ENCODE measurements at places on chromosomes 3 and 15.

DNA sequence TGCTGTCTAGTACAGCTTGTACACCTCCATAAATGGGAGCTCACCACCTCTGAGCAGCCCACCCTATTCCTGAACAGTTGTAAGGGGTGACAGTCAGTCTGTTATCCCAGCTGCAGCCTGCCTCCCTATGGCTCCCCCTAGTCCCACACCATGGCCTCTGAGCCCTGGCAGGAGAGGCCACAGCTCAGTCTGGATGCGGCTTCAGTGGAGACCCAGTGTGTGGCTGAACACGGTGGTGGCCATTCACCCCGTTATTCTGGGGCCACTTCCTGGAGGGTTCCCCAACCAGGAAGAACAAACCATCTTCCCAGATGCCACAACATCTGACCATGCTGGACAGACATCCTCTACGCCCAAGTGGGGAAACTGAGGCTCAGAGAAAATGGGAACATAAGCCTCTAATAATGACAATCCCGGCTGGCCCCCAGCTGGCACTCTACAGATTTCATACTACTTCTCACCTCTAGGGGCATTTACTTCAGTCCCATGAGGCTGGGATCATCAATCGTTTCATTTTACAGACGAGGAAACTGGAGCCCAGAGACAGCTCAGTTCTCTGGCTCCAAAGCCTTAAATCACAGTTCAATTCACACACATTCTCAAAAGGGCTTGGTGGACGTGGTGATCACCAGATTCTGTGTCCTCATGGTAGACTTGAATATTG, 9.2 kb upstream of the GRIP2 start:
- DNase-seq = no peak

- no peak for DNase-seq
Observed at GRCh38 chr3:150081084-150081483, 110.4 kb upstream of the PFN2 start.

GRCh38 chr3:123081718-123082369, 15.0 kb downstream of the PDIA5 start:
- no peak for DNase-seq

- DNase-seq = peak; percentile 79
Observed at GRCh38 chr15:69973102-69973714, 124.5 kb downstream of the TLE3 start.

GRCh38 chr3:56185827-56186226, 282.4 kb downstream of the ERC2 start:
- no peak for DNase-seq

DNA sequence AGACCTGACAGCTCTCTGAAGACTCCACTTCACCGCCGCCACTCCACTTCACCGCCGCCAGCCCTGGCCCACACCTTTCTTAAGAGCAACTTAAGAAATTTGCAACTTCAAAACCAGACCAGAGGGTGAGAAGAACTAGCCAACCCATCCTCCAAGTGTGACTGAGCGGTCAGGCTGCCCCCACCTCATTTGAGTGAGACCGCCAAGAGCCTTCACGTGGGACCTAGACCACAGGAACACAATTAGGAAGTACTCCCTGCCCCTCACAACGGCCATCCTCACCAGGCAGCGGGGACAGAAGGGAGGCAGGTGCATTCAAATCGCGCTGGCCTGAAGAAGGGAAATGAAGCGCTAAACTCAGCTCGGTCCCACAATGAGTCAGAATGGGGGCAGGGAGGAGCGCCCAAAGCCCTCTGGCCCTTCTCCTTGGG, 156.8 kb upstream of the BCL6 start:
- no peak for DNase-seq

- DNase-seq = peak; percentile 49
Observed at GRCh38 chr3:111539351-111540331, 2.4 kb upstream of the CD96 start.

DNA sequence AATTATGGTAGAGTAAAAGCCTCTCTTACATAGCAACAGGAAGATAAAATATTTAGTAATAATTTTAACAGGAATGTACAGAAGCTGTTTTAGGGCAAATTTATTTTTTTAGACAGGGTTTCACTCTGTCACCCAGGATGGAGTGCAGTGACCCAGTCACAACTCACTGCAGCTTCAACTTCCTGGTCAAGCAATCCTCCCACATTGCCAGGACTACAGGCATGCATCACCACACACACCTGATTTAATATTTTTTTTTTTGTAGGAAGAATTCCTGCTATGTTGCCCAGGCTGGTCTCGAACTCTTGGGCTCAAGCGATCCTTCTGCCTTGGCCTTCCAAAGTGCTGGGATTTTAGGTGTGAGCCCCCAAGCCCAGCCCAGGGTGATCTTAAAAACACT, 61.1 kb downstream of the PCCB start:
- no peak for DNase-seq

GRCh38 chr3:129461022-129461421, 21.0 kb downstream of the IFT122 start:
- peak; percentile 90 for DNase-seq

GRCh38 chr3:108100906-108101660, 10.3 kb upstream of the CD47 start:
- no peak for DNase-seq

GRCh38 chr3:58924578-58924977, 125.2 kb downstream of the CFAP20DC start:
- peak; percentile 31 for DNase-seq

DNA sequence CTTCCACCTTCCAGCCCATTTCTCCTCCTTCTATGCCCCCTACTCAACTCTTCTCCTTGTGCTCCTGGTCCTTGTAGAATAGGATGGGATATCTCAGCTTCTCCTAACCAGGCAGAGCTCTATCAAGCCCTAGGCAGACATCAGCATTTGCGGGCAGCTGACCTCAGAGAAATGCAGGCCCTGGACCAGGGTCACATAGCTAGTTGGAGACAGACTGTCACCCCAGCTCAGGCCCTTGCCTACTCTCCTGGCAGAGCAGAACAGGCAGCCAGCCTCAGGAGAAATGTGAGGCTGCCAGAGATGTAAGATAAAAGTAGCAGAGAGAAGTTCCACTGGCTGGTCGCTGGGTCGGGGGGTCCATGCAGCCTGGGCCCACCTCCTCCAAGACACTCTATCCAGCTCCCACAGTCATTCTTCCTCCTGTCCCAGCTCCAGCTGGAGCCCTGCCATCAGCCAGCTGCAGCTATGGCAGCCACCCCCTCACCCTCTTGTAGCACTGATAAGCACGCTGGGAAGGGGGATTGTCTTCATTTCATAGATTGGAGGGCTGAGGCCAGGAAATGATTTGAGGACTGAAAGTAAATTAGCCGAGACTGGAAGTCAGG, 4.0 kb downstream of the CYP8B1 start:
- no peak for DNase-seq

DNA sequence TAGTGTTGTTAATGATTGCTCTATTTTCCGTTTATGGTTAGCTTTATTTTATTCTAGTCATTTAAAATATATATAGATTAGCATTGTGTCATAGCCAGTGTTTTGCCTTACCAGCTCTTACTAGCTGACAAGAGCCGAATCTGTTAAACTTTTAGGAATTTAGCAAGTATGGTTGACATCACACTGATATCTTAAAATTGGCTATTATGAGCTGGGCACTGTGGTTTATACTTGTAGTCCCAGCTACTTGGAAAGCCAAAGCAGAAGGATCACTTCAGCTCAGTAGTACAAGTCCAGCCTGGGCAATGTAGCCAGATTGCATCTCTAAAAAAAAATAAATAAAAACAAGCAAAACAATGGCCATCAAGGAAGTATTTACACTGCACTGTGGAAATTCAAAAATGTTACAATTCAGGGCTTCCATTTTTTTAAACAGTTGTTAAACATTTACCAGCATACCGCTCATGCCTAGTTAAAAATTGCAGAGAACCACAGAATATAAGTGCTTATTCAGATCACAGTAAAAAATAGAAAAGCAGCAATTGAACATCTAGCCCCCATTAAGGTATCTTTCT, 208.4 kb upstream of the CGNL1 start:
- DNase-seq = no peak

DNA sequence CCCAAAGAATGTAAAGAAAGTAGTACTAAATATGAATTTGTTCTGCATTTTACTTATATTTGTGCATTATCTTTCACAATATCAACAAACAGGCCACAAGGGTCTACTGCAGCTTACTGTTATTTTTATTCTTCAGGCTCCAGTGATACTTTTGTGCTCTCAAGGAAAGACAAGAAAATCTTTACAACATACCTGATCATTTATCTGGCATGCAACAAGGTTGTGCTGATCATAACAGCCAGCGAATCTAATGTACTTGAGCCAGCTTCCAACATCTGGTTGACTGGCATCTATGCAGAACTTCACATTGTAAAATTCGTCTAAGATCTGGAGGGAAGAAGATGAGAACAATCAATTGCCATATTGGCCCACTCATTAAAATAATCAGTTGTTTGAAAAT, 520.0 kb downstream of the MECOM start:
- no peak for DNase-seq

- no peak for DNase-seq
Observed at GRCh38 chr3:194466761-194467356, 19.9 kb downstream of the ATP13A3 start.

DNA sequence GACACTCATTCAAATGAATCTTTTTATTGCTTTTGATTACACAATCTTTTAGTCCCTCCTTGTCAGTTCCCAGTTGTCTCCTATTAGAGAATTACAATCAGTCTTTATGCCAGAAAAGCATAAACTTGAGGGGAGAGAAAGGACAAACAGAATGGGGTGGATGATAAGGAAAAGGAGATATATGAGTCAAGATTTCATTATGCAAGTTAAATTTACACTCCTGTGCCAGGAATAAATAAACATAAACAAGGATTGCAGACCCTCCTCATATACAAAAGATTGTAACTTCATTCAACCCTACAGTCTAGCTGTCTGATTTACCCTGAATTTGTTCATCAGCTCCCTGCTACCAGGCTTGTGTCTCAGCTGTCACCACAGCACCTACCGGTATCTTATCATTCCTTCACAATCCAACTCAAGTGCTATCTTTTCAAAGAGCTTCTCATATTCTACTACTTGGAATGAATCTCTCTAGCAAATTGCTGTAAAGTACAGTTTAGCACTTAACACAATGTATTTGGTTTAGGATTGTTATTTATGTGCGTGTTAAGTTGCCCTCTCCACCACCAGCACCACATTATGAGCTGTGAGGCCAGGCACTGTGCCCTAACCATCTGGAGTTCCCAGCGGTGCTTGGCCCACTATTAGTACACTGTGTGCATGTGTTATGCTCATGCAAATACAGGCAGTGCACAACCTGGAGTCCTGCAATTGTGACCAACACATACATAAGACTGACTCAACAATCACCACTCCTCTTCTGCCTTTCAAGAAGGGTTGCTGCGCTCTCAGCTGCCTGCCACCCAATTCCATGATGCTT, 504.1 kb downstream of the TBL1XR1 start:
- DNase-seq = no peak

DNA sequence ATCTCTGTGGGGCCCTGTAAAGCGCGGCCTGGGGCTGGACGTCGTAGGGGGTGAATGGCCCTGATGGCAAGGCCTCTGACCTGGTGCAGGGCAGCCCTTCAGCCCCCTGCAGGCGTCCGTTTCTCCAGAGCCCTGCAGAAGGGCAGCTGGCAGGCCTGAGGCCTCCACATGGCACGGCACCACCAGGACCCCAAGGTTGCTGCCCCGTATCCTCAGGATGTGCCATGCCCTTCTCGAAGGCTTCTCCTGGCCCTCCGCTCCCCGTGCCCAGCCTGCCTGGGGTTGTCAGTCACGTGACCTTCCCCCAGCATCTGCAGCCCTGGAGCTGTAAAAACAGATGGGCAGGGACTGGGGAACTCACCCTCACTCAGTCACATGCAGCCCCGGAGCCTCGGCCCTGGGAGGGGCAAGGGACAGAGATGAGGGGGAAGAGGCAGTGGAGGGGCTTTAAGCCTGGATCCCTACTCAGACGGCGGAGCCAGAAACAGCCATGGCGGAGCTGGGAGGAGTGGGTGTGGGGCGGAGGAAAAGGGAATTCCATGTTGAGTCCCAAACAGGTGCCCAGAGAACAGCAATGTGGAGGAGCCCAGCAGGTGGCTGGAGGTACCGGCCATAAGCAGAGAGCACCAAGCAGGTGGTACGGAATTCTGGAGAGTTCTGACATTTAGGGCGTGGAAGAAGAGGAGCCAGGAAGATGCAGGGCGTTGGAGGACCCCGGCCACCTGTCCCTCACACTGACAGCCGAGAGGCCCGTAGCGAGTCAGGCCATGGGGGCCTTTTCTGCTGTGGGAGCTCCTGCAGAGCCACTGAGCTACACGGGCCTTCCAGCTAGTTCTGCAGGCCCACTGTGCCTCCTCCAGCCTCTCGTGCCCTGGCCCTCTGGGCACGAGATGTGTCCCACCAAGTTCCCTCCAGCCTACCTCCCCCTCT, 193.1 kb downstream of the XXYLT1 start:
- DNase-seq = no peak

GRCh38 chr15:59349680-59350420, 22.8 kb downstream of the MYO1E start:
- DNase-seq = peak; percentile 98

Measured in amniotic epithelial cell (primary cell).